ENCODE measurements at places on chromosomes 1 and 21.
A peak's percentile ranks its signal among the peaks of the same experiment; 100 is the strongest.

- no peak for DNase-seq
Observed at GRCh38 chr1:37498872-37499617, 15.5 kb downstream of the MEAF6 start.

- no peak for DNase-seq
Observed at GRCh38 chr1:109433322-109433721, 7.1 kb upstream of the PSMA5 start.

DNA sequence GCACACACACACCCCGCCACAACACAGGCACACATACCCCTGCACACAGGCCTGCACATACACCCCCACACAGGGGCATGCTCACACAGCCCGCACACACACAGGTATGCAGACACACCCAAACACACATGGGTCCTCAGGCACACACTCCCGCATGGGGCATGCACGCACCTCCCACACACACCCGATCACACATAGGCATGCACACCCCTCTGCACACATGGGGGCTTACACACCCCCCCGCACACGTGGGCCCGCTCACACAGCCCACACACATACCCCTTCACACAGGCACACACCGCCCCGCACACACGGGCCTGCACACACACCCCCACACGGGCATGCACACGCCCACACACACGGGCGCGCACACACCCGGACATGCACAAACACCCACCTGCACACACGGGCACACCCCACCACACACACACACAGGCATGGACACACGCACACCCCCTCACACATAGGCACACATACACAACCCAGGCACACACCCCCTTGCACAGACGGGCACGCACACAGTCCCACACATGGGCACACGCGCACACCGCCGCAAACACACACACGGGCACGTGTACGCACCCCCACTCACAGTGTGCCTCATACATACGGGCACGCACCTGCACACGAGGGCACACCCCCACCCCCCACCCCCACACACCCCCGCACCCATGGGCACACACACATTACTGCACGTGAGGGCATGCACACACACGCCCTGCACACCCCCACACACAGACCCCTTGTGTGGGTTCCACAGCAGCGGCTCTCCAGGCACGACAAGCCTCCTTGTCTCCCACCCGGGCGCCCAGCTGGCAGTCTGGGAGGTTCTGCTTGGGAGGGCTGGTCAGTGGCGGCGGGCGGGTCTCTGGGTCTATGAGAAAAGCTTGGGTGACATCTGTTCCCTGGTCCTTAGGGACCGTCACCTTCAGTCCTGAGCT lies 8.3 kb downstream of the ATAD3B start:
- DNase-seq, result no peak

DNA sequence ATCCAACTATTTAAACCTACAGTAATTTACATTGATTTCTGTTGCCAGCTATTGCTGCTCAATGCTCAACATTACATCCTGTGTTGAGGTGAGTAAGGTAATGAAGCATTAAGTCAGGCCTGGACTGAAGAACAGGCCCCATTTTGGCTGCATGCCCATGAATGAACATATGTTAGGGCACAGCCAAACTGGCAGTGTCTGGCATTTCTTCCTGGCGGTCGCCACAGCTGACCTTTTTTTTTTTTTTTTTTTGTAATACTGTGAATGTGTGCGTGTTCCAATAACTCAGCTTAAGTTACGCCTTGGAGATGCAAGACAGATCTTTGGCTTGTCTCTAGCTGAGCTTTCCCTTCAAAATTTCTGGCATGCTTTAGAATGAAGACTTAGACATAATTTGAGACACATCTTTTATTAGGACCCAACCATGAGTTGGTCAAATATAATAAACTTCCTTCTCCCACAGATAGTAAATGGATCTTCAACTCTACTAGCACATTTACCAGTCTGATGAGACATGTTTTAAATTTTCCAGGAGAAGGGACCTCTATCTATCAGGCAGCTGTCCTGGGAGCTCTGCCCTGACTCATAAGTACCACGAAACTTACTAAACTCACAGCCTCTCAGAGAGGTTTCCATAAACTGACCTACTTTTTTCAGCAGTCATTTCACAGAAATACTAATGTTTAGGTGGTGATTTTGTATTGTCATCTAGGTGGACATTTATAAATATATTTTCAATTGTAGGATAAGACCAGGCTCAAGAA lies 341.1 kb upstream of the RUNX1 start:
- DNase-seq, result peak; percentile 29

- peak; percentile 50 for DNase-seq
Observed at GRCh38 chr1:178134061-178134460, 40.2 kb downstream of the RASAL2 start.

- DNase-seq, result no peak
Observed at GRCh38 chr1:78141531-78142231, 95.9 kb downstream of the GIPC2 start.

DNA sequence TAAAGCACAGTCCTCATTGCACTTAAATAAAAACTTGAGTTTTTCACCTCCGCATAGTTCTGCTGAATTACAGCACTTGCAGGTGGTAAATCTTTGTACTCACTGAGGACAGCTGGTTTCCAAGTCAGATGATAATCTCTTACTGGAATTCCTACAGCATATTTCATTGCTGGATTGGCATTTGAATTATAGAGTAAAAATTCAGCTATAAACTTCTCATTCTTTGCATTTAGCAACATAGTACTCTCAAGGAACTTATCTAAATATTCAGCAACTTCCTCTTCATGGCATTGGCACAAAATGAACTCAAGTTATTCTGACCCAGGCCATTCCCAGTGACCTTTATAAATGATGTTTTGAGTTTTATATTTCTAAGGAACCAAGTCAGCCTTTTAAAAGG lies 23.4 kb downstream of the GORAB start:
- no peak for DNase-seq

GRCh38 chr1:26697978-26698849 lies 2.4 kb downstream of the ARID1A start:
- DNase-seq, result peak; percentile 96
